ENCODE measurements at places on chromosomes 11 and 22. TPM values are rescaled to one million over a fixed set of nuclear protein-coding genes. Genes with fewer than 3 reads are reported as not detected.

DNA sequence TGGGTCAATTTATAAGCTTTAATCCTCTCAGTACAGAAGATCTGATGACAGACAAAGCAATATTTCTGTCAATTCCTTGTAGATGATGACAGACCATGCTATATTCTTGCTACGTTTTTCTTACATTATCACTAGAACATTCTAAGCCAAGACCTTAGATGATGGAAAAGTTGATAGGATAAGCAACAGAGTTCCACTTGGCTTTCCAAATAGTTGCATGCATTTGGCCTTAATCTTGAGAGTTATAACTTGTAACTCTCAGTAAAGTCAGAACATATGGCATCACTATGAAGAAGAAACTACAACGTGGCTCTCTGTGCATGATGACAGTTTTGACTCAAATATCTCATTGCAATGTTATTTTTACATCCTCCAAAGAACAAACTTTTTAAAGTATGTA is 544.3 kb upstream of the LRRC4C start:
- H3K4me1 ChIP-seq = no peaks in the 10 kb centered on the region
- H3K36me3 ChIP-seq = no peaks in the 10 kb centered on the region
- no peak for DNase-seq
- H3K4me3 ChIP-seq = no peak overlapping the region
- H3K27ac ChIP-seq = no peak overlapping the region
- H3K27me3 ChIP-seq = no peaks in the 10 kb centered on the region

Gene TSSK2
- total RNA-seq = not detected

GRCh38 chr11:68002575-68002937 is 1.3 kb downstream of the UNC93B1 start:
- H3K4me1 ChIP-seq = peaks cover 26% of the 10 kb centered on the region
- H3K4me3 ChIP-seq = peak overlapping the region; percentile 98
- H3K27ac ChIP-seq = no peak overlapping the region
- DNase-seq = no peak

DNA sequence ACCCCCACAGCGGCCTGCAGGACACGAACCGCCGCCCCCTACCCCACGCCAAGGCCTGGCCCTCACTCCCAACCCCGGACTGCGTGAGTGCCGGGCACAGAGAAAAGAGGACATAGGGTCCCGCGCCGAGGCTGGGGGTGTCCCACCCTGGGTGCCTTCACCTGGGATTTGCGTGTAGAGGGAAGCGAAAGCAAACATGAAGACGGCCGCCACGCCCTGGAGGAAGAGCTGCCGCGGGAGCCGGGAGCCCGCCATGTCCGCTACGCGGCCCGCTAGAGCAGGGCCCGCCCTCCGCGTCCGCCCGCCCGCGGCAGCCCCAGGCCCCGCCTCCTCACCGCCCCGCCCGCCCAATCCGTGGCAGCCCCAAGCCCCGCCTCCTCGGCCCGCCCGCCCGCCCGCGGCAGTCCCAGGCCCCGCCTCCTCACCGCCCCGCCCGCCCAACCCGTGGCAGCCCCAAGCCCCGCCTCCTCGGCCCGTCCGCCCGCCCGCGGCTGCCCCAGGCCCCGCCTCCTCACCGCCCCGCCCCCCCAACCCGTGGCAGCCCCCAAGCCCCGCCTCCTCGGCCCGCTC is at the start of gene LMF2:
TSS of gene LMF2 (minus strand) at position 282 of the 570 bp plus-strand sequence. CDS start at position 255, 27 bp downstream.
- peaks cover 44% of the 10 kb centered on the region for H3K4me1 ChIP-seq
- H3K27me3 ChIP-seq = no peaks in the 10 kb centered on the region
- H3K36me3 ChIP-seq = peaks cover 48% of the 10 kb centered on the region
- peak within 1 kb of the TSS; percentile 96 for H3K27ac ChIP-seq

Gene PIWIL4
- total RNA-seq = 3.2 TPM

DNA sequence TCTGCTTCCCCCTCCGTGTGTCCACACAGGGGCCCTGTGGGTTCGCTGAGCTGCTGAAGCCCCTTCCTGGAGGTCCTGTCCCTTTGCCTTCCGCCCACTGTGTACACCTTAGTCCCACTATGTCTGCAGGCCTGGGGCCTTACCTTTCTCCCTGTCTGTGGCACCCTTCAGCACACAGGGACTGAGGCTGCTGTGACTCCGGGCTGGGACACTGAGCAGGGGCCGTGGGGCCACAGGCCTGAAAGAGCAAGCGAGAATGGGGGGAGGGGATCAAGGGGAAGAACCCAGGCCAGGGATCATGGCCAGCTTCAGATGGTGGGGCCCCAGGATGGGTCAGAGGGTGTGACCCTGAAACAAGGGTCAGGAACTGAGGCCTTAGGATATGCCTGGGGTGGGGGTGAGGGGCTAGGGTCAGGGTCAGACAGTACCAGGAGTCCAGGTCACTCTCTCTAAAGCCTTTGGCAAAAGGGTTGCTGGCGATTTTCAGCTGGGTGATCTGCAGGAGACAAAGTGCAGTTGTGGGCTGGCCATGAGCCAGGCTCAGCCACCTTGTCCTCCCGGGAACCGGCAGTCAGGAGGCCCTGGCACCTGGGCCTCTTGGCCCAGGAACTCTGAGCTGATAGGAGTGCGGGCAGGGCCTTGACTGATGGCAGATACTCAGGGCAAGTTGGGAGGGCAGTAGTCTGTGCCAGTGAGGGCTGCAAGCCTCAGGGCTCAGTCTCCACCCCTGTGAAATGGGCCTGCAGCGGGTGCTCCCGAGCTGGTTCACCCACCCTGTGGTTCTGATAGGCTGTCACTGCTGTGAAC is 2.6 kb upstream of the NUDT8 start:
- no peak overlapping the region for H3K4me3 ChIP-seq
- no peak for DNase-seq
- no peak overlapping the region for H3K27ac ChIP-seq
- peaks cover 11% of the 10 kb centered on the region for H3K4me1 ChIP-seq
- no peaks in the 10 kb centered on the region for H3K36me3 ChIP-seq

GRCh38 chr11:131889146-131889577 is 518.7 kb downstream of the NTM start:
- H3K4me1 ChIP-seq = peaks cover 28% of the 10 kb centered on the region
- H3K36me3 ChIP-seq = no peaks in the 10 kb centered on the region
- no peak overlapping the region for H3K4me3 ChIP-seq
- DNase-seq = no peak
- peak overlapping the region; percentile 63 for H3K27ac ChIP-seq

- no peaks in the 10 kb centered on the region for H3K4me1 ChIP-seq
- no peak overlapping the region for H3K4me3 ChIP-seq
- no peak overlapping the region for H3K27ac ChIP-seq
- DNase-seq = no peak
- no peaks in the 10 kb centered on the region for H3K36me3 ChIP-seq
Measured at GRCh38 chr11:132114743-132115142, 744.3 kb downstream of the NTM start.

Gene TPBGL
- total RNA-seq = 0.40 TPM

Gene OR10D3
- total RNA-seq = not detected

- H3K27me3 ChIP-seq = no peaks in the 10 kb centered on the region
- no peak for DNase-seq
- no peak overlapping the region for H3K4me3 ChIP-seq
Measured at GRCh38 chr11:72204886-72205285, 11.7 kb upstream of the FOLR2 start.

Gene CCDC116
- 0.26 TPM for total RNA-seq

DNA sequence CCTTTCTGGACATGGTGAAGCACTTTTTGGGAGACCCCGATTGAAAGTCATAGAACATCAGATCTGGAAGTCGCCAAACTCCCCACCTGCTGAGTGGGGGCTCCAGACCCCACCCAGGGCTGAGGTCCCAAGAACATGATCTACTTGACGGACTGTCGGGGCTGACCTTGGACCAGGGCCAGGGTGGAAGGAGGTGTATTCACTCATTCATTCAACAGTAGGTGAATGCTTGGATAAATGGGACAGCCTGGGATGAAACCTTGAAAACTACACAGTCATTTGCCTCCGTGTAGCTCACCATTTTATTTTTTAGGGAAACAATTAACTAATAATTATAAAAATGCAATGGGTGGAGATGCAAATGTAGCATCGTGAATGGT is 629.0 kb downstream of the BRD1 start:
- no peaks in the 10 kb centered on the region for H3K4me1 ChIP-seq
- no peak for DNase-seq
- H3K4me3 ChIP-seq = no peak overlapping the region
- H3K36me3 ChIP-seq = no peaks in the 10 kb centered on the region

DNA sequence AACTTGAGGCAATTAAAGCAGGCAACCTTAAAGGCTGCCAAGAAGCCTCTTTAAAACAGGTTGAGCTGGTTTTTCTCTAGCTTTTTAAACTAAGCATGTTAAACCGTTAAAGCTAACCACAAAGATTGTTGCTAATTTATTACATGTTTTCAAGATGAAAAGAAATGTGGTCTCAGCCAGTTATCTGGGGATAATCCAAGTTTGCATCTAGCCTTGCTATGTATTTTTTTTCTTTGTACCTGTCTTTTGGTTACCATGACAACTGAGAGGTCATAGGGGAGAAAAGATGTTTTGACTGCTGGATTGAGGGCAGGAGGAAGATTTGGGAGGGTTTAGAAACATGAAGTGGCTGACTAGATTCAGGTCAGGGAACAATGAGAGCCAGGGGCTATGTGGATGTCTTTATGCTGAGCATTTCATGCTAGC is 19.2 kb upstream of the PGM2L1 start:
- H3K4me3 ChIP-seq = no peak overlapping the region
- H3K4me1 ChIP-seq = peaks cover 10% of the 10 kb centered on the region
- no peaks in the 10 kb centered on the region for H3K36me3 ChIP-seq
- H3K27ac ChIP-seq = peak overlapping the region; percentile 30
- no peak for DNase-seq

- peaks cover 20% of the 10 kb centered on the region for H3K4me1 ChIP-seq
- no peaks in the 10 kb centered on the region for H3K36me3 ChIP-seq
- H3K27ac ChIP-seq = no peak overlapping the region
- DNase-seq = no peak
- H3K4me3 ChIP-seq = no peak overlapping the region
Measured at GRCh38 chr11:35013514-35014233, 97.3 kb downstream of the PDHX start.

GRCh38 chr11:5815534-5815933 is 6.8 kb downstream of the OR52N2 start:
- no peak for DNase-seq
- H3K4me3 ChIP-seq = no peak overlapping the region
- no peaks in the 10 kb centered on the region for H3K4me1 ChIP-seq
- H3K27ac ChIP-seq = no peak overlapping the region

- no peaks in the 10 kb centered on the region for H3K36me3 ChIP-seq
- H3K27me3 ChIP-seq = no peaks in the 10 kb centered on the region
- no peak overlapping the region for H3K27ac ChIP-seq
- no peak for DNase-seq
- H3K4me1 ChIP-seq = no peaks in the 10 kb centered on the region
- no peak overlapping the region for H3K4me3 ChIP-seq
Measured at GRCh38 chr11:121123496-121124069, 22.5 kb downstream of the TECTA start.

GRCh38 chr11:113193016-113193415 is 121.4 kb upstream of the TTC12 start:
- no peak for DNase-seq
- H3K36me3 ChIP-seq = no peaks in the 10 kb centered on the region

DNA sequence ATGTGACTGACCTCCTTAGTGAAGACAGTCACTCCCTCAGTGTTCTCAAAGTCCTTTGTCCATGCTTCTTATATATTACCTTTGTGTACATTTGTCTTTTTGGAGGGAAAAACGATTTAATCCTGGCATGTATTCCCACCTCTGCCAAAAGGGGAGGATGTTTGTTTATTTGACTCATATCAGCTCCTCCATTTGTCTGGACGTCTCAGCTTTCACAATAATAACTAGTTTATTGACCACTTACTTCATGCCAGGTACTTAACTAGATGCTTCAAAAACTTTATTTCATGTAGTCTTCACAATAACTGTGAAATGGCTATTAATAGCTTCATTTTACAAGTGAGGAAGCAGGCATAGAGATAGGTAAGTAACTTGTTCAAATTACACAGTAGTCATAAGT is 5.3 kb downstream of the TBCEL start:
- H3K4me1 ChIP-seq = peaks cover 18% of the 10 kb centered on the region
- no peak overlapping the region for H3K27ac ChIP-seq
- H3K27me3 ChIP-seq = no peaks in the 10 kb centered on the region
- no peaks in the 10 kb centered on the region for H3K36me3 ChIP-seq
- no peak for DNase-seq
- no peak overlapping the region for H3K4me3 ChIP-seq

DNA sequence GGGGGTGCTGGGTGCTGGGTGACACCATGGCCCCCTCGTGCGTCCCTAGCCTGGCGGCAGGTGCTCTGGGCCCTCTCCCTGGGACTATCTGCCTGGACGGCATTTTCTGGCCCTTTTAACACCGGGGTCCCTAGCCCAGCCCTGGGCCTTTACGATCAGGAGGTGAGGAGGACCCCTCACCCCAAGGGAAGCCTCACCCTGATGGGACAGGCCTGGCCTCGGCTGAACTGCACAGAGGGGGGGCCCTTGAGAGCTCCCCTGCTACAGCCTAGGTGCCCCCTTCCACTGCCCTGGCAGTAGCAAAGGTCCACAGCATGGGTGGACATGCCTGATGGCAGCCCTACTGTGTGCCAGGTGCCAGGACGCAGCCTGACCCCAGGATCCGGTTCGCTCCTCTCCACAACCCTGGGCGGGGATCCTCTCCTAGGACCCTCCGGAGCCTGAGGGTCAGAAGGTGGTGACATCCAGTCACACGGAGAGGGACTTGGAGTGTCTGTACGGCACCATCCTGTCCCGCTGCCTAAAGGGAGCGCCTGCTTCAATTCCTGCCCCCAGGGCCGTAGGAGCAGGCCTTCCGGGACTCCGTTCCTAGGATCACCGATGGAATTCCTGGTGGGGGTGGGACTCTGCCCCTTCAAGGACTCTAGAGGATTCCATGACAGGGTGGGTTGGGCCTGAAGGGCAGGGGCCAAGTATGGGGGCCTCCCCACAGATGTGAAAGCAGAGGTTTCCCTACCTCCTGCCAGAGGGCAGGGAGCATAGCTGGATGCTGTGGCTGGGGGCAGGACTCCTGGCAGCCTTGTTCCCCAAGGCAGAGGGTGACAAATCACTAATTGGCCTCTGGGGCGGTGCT is 33.0 kb upstream of the TH start:
- H3K36me3 ChIP-seq = no peaks in the 10 kb centered on the region
- DNase-seq = no peak
- H3K4me1 ChIP-seq = no peaks in the 10 kb centered on the region
- no peaks in the 10 kb centered on the region for H3K27me3 ChIP-seq
- H3K27ac ChIP-seq = no peak overlapping the region

GRCh38 chr22:17430412-17430811 is 61.2 kb downstream of the CECR2 start:
- no peak for DNase-seq
- no peaks in the 10 kb centered on the region for H3K4me1 ChIP-seq
- no peaks in the 10 kb centered on the region for H3K36me3 ChIP-seq
- no peaks in the 10 kb centered on the region for H3K27me3 ChIP-seq

Gene EXPH5
- total RNA-seq = 1.4 TPM
